ENCODE measurements at places on chromosomes 5 and 9.

- DNase-seq, result no peak
These were observed 397.8 kb upstream of the TLE4 start for GRCh38 chr9:79173932-79174331.

- DNase-seq, result no peak
These were observed 243.1 kb upstream of the PANK3 start for GRCh38 chr5:168822248-168822744.

DNA sequence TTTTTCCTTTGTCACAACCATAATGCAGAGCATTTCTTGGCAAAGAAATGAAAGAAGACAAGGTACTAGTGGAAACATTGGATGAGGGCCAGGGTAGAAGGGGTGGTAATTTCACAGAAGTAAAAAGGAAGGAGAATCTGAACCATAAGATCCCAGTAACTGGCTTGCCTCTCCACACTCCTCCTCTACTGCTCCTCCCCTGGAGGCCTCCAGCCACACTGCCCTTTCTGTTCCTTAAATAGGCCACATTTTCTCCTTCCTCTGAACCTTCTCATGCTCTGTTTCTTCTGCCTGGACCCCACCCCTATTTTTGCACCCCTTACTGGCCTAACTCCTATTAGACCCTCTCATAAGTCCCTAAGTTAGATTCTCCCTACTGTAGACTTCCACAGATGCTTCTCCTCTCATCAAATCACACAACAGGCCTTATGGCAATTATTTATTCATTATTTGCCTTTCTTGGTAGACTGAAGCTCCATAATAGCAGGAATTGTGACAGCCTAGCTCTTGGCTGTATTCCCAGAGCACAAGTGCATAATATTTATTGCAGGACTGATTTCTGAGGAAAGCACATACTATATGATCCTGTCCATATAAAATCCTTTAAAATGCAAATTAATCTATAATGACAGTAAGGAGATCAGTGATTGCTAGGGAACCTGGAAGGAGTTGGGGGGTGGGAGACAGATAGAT, 31.3 kb upstream of the GRIA1 start:
- no peak for DNase-seq

- no peak for DNase-seq
These were observed 150.3 kb downstream of the GPBP1 start for GRCh38 chr5:57324181-57324580.

DNA sequence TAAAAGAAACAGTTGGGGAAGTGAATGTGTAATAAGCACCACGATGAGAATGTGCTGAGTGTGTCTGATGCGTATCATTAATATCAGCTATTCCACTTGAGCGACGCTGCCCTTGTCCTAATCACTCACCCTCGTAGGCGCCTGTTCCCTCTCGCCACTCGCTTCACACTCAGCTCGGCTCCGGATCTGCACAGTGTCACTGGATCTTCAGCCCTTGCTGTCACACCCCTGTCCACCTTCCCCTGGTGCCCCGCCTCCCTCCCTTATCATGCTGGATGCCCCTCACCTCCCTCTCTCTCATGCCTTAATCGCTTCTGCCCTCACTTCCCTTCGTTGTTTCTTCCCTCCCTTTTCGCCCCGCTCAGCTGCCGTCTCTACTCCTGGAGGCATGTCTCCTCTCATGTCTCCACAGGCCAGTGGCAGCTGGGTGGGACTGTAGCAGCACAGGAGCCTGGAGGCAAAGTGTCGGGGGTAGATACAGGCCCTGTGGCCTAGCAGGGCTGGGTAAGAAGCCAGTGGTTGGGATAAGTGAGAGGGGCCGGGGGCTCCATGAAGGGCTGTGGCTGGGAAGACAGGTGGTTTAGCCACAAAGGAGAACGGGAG, 43.5 kb downstream of the ANKDD1B start:
- DNase-seq, result no peak

DNA sequence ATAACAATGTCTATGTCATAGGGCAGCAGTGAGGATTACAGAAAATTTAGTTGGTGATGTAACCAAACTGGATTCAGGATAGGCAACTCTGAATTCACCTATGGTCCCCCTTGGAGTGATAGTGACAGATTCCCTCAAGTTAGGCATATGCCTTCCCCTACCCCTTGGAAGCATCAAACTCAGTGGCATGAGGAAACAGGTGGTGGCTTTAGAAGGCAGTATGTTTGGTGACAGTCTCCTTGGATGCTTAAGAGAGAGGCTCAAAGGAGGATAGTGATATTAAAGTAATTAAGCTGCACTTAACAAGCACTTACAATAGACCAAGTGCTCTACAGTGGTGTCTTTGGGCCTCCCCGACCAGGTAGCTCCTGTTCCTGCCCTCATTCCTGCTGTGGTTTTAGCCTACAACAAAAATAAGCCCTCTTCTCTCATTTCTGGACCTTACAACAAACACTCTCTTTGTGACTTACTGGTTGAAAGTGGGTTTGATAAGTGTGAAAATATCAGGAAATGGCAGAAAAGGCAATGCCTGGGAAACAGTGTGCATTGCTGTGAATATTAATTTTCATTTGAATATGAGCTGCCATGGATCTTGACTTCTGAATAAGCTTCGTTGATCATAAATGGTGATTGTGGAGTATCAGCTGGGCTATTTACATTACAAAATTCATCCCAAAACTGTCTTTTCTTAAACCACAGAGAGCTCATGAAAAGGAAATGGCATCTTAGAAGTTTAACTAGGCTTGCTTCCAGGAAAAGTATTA, 29.2 kb downstream of the NR4A3 start:
- DNase-seq, result no peak

DNA sequence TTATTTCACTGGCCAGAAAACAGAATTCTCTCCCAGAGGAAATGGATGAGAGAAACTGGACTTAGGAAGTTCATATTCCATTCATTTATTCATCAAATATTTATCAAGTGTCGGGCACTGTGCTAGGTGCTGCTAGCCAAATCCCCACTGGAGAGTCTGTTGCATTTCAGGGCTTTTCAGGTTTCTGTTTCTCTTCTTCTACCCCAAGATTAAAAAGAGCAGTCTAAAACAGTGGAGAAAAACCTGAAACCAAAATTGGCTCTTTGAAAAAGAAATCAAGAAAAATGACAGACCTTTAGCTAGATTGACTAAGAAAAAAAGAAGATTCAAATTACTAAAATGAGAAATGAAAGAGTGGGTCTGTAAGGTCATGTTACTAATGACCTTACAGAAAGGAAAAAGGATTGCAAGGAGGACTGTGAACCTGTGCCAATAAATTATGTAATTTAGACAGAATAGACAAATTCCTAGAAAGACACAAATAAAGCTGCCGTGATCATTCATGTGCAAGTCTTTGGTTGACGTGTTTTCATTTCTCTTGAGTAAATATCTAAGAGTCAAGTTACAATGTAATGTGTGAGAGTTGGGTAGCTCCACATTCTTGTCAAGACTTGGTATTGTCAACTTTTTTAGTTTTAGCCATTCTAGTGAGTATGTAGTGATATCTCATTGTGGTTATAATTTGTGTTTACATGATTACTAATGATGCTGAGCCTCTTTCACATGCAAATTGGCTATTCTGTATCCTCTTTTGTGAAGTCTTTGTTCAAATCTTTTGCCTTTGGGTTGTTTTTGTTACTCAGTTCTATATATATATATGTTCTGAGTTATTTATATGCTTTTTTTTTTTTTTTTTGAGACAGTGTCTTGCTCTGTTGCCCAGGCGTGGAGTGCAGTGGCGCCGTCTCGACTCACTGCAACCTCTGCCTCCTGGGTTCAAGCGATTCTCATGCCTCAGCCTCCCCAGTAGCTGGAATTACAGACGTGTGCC, 23.7 kb downstream of the SNX30 start:
- DNase-seq, result no peak

Measured in suppressor macrophage treated with lipopolysaccharide for 1 hour (primary cell).